Activated CD4-positive, alpha-beta T cell treated with anti-CD3 and anti-CD28 coated beads, Interleukin-2, amount 10 ng/mL, durations not matched to agents 24 days and 14 days (primary cell): ENCODE measurements at places on chromosomes 5 and 9. TPM values are rescaled to one million over a fixed set of nuclear protein-coding genes. Genes with fewer than 3 reads are reported as not detected.

Gene ARHGEF37
- total RNA-seq = 1.5 and 1.8 TPM in 2 replicates

Gene HACD4
- total RNA-seq = 2.8 and 3.0 TPM in 2 replicates

- DNase-seq = no peak
These were observed 185.6 kb upstream of the DMRT1 start for GRCh38 chr9:655875-656274.

GRCh38 chr9:86639899-86640379 is 285.7 kb upstream of the TUT7 start:
- DNase-seq = no peak

- no peak for DNase-seq
These were observed 73.2 kb downstream of the TRIO start for GRCh38 chr5:14216372-14216771.

GRCh38 chr5:132259069-132259851 is 1.8 kb downstream of the PDLIM4 start:
- DNase-seq = no peak

DNA sequence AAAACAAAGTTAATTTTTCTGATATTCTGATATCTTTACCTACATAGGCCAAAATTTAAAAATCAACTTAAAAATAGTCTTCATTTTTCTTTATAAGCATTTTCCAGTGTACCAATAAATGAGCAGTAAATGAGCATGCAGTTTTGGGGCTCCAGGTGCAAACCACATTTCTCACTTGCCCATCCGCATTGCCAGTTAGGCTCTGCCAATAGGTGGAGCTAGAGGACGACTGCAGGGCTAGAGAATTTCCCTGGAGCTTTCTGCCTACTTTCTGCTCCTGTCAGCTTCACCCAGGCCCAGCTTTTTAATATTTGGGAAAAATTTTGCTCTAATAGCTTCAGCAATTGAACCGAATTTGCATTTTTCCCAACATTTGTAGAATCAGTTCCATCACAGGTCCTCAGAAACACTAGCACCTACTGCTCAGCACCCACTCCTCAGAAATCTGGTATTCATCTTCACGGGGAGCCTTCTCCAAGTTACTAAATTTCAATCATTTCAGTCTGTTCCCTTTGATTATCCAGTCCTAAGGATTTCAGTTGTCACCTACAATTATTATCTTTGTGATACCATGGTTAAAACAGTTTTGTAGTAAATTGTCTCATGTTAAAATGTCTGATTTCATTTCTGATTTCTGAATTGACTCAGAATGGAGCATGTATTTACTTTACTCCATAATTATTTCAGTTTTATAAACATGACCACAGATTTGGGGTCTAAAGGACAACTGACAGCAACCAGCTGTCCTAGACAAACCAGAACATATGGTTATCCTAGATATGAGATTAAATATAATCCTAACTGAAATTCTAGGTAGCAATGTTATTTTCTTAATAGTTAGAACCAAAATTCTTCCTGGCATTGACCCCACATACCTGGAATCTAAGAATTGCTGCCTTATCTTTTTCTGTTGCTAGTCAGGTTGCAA is 104.6 kb upstream of the FAM174A start:
- DNase-seq = peak; percentile 83

DNA sequence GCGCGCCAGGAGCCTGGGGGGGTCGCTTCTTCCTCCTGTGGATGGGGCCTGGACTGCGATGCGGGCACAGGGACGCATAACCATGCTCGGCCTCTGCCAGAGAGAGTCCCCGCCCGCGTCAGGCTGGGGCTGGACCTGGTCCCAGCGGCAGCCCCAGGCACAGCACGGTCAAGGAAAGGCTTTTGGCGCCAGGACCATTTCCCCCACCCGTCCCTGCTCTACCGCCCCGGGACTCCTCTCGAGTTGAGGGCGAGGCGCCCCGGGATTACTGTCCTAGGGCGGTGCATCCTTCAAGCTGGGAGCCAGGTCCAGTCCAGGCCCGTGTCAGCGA is 341 bp downstream of the MXD3 start:
- no peak for DNase-seq

Gene ARL14EPL
- not detected in 2 replicates for total RNA-seq
